ENCODE measurements at places on chromosomes 12 and 14.

GRCh38 chr12:101671833-101672232, 25.6 kb upstream of the CHPT1 start:
- DNase-seq: no peak

GRCh38 chr12:123045678-123046077, 65.2 kb downstream of the ARL6IP4 start:
- no peak for DNase-seq

GRCh38 chr14:100589071-100589759, 2.0 kb upstream of the BEGAIN start:
- DNase-seq: no peak

GRCh38 chr14:53924753-53925152, 31.9 kb downstream of the BMP4 start:
- no peak for DNase-seq

- no peak for DNase-seq
Measured at GRCh38 chr12:46470036-46470627, 97.6 kb upstream of the SLC38A2 start.
